Fibroblast of pulmonary artery (primary cell): ENCODE measurements at places on chromosomes 2 and 18.

GRCh38 chr2:154402213-154402612 is 296.3 kb upstream of the KCNJ3 start:
- peak; percentile 20 for DNase-seq

DNA sequence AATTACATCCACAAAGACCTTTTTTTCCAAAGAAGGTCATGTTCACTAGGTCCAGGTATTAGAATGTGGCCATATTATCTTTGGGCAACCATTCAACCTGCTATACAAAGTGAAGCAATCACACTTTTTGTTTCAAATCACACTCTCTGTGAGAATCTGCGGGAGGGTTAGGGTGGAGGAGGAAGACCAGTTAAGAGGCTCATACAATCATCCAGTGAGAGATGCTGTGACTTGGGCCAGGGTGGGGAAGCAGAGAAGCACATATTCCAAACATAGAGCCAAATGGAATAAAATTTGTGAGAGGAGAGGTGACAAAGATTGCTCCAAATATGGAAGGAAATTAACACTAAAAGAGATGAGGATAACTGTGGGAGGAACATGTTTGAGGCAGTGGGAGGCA is 351.6 kb downstream of the CYRIA start:
- no peak for DNase-seq

GRCh38 chr18:35267161-35267651 is 22.8 kb downstream of the ZSCAN30 start:
- DNase-seq: peak; percentile 69

DNA sequence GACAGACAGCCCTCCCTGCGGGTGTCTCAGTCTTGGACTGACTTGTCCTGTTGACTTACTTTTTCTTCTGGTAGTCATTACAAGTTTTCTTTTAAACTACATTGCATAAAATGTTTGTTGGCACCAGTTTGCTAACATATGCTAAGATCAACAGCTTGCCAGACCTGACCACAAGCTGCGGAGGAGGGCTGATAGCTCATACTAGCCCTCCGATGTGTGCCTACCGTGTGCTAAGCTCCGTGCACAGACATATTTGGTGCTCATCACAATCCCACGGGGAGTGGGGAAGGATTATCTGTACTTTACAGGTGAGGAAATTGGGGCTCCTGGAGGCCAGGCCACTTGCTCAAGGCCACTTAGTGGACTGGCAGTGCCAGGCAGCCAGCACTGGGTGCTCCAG is 72.8 kb upstream of the YPEL5 start:
- peak; percentile 33 for DNase-seq

GRCh38 chr2:45834372-45834771 is 182.9 kb downstream of the PRKCE start:
- DNase-seq: no peak

- no peak for DNase-seq
These were observed 272.2 kb downstream of the NDUFA10 start for GRCh38 chr2:239752951-239753350.
